Spinal cord (tissue), 10 donors: ENCODE measurements at places on chromosomes 1 and 21. TPM values are rescaled to one million over a fixed set of nuclear protein-coding genes. Genes with fewer than 3 reads are reported as not detected.
A peak's percentile ranks its signal among the peaks of the same experiment; 100 is the strongest.

GGPS1 gene
- total RNA-seq: 45.8 TPM

HSPG2 gene
- total RNA-seq: 57.5 TPM

ELAPOR1 gene
- total RNA-seq: 4.0 TPM

NKAIN1 gene
- total RNA-seq: 8.8 TPM

FLG2 gene
- not detected for total RNA-seq

GPR52 gene
- total RNA-seq: 1.9 TPM

PDPN gene
- 28.9 TPM for total RNA-seq

SLC35F3 gene
- 13.5 TPM for total RNA-seq

RIMKLA gene
- 18.2 TPM for total RNA-seq

KRTAP13-3 gene
- not detected for total RNA-seq

HORMAD1 gene
- total RNA-seq: 0.77 TPM

MEX3A gene
- total RNA-seq: 12.3 TPM

DNA sequence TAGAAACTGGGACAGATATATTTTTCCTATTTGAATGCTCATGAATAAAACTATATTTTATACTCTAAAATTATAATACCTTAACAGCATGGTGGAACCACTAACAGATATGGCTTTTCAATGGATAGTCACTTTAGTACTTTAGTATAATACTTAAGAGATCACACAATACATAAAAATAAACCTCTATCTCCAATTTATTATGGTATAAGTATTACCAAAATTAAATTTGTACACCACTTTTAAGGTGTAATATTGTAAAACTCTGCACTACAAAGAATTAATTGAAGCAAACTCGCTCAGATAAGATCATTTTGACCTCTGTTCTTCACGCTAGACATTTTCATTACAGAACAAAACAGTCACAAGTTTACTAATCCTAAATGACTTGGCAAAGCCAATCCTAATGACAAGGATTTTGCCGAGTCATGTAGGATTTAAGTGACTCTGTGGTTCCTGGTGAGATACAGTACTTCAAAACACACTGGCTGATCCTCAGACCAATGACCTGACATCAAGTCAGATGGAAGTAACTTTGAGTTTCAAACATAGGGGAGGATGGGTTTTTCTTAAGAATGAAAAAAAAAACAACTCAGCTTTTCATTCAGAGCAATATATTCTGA is 200.6 kb downstream of the SMYD3 start:
- DNase-seq: no peak

GRCh38 chr21:38151021-38151645 is 105.7 kb upstream of the KCNJ15 start:
- DNase-seq: no peak

DNA sequence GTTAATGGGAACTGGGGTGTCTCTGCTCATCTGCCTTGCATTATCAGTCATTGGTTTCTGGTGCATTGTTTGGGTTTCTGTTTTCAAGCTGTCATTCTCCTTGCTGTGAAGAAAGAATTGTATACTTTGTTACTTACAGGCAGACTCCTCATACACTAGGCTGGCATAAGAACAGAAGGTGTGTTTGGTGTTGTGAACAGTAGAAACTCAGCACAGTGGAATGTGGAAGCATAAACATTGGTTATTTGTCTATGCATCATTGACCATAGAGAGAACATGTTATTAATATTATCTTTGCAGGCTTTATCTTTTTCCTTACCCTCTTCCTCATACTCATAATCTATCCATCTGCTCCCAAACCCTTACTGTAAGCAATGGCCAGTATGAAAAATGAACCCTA is 18.2 kb downstream of the C1orf87 start:
- no peak for DNase-seq

DNA sequence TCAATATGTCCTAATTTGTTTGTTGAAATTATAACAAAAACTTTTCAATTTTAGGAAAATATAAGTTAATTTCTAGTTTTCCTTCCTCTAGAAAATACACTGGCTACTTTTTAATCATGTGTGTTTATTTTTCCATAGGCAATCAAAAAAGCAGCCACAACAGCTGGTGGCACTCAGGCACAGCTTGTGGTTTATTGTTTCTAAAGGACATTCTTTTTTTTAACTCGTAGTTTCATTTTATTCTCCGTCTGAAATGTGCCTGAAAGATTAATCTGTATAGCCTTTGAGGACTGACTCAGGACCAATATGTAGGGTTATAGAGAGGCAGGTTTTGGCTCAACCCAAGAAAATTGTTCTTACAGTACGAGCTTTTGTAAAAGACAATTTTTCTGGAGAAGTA is 20.7 kb upstream of the STX12 start:
- DNase-seq: no peak

DNA sequence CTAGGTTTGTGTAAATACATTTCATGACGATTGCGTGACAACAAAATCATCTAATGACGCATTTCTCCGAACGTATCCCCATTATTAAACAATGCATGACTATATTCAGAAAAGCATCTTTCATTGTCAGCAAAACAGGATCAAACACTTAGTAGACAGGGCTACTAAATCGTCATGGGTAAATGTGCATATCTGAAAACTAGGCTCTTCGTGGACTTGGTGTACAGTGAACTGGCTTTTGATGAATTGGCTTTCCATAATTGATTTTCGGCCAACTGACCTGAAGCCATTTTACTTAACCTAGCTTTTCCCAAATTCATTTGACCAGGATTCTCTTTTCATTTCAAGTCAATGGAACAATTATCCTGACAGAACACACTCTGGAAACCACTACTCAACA is 665.0 kb downstream of the SMYD3 start:
- no peak for DNase-seq

GRCh38 chr1:89643577-89643976 is 10.7 kb downstream of the LRRC8C start:
- DNase-seq: no peak

DNA sequence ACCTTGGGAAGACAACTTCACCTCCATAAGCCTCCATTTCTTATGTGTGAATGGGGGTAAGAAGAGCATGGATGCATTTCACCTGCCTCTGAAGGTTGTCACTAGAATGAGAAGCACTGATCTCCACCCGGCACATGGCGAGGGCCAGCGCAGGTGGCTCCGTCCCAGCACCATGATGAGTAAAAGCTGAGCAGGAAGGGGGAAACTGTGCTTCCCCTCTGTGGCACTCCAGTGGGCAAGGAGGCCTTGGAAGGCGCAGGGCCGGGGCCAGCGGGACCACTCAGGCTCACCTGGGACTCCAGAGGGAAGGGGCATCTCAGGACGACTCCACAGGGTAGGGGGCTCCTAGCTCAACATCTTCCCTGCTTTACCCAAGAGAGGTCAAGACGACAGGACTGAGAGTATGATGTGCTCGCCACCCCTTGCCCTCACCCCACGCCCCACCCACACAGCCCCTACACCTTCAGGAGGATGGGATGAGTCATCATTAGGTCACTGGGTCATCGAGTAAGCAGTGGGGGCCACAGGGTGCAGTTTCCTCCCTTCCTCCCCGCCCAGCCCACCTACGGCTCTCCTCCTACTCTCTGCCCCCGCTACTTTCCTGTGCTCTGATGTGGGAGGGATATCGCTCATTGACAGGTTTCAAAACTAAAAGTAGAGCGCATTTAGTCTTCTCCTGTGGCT is 112.1 kb downstream of the HIVEP3 start:
- DNase-seq: no peak

- no peak for DNase-seq
Measured at GRCh38 chr21:39763272-39763970, 18.4 kb downstream of the IGSF5 start.

GRCh38 chr1:154272999-154273563 is 652 bp downstream of the HAX1 start:
- DNase-seq: no peak

DNA sequence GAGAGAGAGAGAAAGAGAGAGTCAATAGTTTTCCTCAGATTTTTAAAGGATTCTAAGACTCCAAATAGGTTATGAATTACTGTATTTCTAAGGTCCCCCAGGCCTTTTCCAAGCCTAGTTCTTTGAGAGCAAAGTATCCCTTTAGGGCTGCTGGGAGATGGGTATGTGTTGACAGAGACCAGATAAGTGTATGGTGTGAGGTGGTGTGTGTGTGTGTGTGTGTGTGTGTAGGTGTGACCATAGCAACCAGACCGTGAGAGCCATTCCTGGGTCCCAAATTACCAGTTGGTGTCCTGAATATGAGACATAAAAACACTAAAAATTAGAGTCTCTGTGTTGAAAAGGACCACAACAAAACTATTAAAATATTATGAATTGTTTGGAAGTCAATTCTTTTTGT is 41.7 kb upstream of the DNAJC6 start:
- no peak for DNase-seq

- no peak for DNase-seq
Measured at GRCh38 chr1:226754793-226755533, 15.9 kb upstream of the ITPKB start.

DNA sequence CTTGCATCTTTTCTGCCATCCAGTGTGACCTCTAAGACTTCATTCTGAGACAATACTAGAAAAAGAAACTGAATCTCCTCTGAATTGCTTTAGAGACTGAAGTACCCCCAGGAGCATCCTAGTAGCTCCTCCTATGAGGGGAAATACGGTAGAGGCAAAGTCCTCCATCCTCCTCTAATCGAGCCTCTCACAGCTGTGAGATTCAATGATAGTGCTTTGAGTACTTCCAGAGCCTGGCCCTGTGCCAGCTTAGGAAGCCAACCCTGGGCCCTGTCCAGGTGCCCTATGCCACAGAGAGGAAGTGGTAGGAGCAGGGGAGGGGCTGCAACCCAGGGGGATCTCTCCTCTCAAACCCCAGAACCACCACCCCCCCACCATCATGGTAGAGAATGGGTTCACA is 10.7 kb downstream of the RORC start:
- no peak for DNase-seq

GRCh38 chr1:25112400-25112799 is 119.9 kb downstream of the SYF2 start:
- DNase-seq: no peak

DNA sequence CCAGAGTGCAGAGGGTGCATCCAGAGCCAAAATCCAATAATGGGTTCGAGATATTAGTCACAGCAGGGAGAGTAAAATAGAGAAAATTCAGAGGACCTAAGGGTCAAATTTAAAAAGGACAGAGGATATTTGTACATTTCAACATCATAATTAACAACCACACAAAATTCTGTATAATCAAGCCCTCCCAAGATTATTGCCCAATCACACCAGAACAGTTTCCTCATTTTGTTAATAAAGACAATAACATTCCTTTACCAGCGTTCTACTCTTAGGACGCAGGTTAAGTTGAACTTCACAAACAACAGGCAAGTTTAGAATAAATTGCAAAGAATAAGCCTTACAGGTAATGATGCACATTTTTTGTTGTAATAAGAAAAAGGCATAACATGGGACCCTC is 462.8 kb downstream of the PTPRC start:
- no peak for DNase-seq

- no peak for DNase-seq
Measured at GRCh38 chr1:36232212-36233095, 8.2 kb downstream of the THRAP3 start.

DNA sequence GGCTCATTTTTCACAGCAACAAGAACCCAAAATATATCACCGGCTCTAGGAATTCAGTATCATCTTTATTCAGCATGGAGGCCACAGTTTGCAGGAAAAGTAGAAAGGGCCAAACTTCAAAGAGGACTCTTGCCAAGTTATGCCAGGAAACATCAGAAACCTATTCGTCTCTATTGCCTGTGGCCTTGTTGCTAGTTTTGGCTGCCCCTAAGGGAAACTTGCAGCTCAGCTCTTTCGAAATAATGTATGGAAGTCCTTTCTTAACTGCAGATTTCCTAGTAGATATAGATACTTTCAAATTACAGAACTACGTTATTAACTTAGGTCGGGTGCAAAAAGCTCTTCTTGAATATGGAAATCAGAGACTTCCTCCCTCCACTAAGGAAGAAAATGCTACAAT is 4.2 kb upstream of the NENF start:
- no peak for DNase-seq

GRCh38 chr1:182955596-182956588 is 2.9 kb upstream of the SHCBP1L start:
- DNase-seq: no peak

- no peak for DNase-seq
Measured at GRCh38 chr1:14113271-14113670, 413.3 kb downstream of the PRDM2 start.

DNA sequence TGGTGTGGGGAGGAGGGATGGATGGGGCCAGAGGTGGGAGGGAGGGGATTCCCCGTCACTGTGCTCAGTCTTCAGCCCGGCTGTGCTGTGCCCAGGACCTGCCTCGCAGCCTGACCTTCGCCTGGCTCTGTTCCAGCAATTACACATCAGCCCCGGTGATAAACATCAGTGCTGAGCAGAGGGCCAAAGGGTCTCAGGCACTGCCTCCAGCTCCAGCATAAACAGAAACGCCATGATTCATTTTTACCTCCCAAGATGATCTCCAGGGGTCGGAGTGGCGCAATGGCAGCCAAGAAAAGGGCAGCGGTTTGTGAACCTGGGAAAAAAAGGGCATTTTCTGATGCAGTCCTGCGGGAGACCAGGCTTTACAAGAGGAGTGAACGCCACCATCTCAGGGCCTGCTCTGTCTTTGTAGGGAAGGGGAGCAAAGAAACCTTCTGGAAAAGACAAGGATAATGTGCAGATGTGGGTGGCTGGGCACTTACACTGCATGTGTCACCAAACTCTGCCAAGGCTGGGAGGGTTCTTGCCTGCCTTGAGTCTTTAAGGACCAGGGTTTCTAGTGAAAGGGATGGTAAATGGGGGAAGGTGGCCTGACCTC is 28.1 kb downstream of the SHISA4 start:
- DNase-seq: peak; percentile 72

GRCh38 chr1:174788981-174789380 is 210.8 kb upstream of the CACYBP start:
- DNase-seq: no peak

DNA sequence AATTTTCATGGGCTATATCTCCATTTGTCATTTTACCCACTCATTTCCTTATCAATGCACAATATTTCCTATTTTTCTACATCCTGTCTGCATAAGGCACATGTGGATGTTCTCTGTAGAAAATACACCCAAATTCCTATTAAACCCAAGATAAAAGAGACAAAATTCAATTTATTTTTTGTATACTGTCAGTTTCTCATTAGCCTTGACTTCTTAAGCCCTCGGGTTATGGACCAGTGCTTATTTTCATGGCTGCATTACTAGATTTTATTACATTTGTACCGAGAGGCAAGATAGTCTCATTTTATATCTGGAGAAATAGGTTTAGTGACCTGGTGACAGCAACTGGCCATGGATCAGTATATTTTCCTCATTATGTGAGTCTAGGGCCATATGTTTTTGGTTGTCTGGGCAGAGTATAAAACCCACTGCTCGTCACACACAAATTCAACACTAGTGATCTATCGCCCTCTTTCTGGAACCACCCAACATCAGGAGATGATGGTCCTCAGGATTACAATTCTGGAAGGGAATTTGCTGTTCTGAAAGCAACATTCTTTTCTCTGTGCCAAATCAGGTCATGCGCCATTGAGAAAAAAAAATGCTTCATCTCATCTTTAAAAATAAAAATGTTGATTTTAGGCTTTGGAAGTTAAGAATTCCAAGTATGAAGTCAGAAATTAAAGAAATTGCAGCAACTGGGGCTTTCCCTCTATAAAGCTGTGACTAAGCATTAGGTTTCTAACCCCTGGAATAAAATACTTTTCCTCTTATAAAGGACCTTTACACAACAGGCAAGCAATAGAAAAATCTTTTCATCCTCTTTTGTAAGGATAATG is 81.4 kb downstream of the ASTN1 start:
- DNase-seq: no peak
